Aorta (tissue), 5 donors: ENCODE measurements at places on chromosomes 16 and 17. TPM values are rescaled to one million over a fixed set of nuclear protein-coding genes. Genes with fewer than 3 reads are reported as not detected.

TP53TG3C gene
- not detected for total RNA-seq

EFCAB13 gene
- total RNA-seq = 28.1 TPM

TNFRSF13B gene
- not detected for total RNA-seq

LDHD gene
- total RNA-seq = 5.5 TPM

ZACN gene
- total RNA-seq = not detected

HYDIN gene
- total RNA-seq = 4.2 TPM

CENPN gene
- total RNA-seq = 4.4 TPM

RNF43 gene
- 0.68 TPM for total RNA-seq

MYL4 gene
- total RNA-seq = 0.96 TPM

C16orf78 gene
- not detected for total RNA-seq

HES7 gene
- 0.30 TPM for total RNA-seq

VAT1L gene
- total RNA-seq = 18.7 TPM

KCNJ2 gene
- total RNA-seq = 5.1 TPM

SULT1A3 gene
- 6.6 TPM for total RNA-seq

P2RX1 gene
- 4.7 TPM for total RNA-seq

SERPINF2 gene
- 14.9 TPM for total RNA-seq

KIF19 gene
- 4.4 TPM for total RNA-seq

ADGRG1 gene
- total RNA-seq = 68.4 TPM

PIMREG gene
- total RNA-seq = 0.84 TPM

HS3ST3B1 gene
- 1.3 TPM for total RNA-seq

ADCY7 gene
- 75.8 TPM for total RNA-seq

ZP2 gene
- not detected for total RNA-seq

SOX8 gene
- total RNA-seq = 7.0 TPM
